Activated CD8-positive, alpha-beta memory T cell treated with anti-CD3 and anti-CD28 coated beads for 48 hours (primary cell): ENCODE measurements at places on chromosomes 2 and 18.

- no peak for DNase-seq
These were observed 12.6 kb upstream of the PROM2 start for GRCh38 chr2:95261602-95262001.

GRCh38 chr2:11187083-11187619 is 31.9 kb downstream of the SLC66A3 start:
- no peak for DNase-seq

GRCh38 chr2:128323555-128323931 is 4.9 kb upstream of the HS6ST1 start:
- DNase-seq, result no peak

GRCh38 chr18:24271381-24272228 is 126.0 kb downstream of the OSBPL1A start:
- DNase-seq, result no peak

GRCh38 chr2:240125742-240126141 is 10.4 kb downstream of the COPS9 start:
- DNase-seq, result no peak

GRCh38 chr2:215465256-215465655 is 29.4 kb upstream of the FN1 start:
- DNase-seq, result no peak
